ENCODE measurements at places on chromosomes 1 and 21.

DNA sequence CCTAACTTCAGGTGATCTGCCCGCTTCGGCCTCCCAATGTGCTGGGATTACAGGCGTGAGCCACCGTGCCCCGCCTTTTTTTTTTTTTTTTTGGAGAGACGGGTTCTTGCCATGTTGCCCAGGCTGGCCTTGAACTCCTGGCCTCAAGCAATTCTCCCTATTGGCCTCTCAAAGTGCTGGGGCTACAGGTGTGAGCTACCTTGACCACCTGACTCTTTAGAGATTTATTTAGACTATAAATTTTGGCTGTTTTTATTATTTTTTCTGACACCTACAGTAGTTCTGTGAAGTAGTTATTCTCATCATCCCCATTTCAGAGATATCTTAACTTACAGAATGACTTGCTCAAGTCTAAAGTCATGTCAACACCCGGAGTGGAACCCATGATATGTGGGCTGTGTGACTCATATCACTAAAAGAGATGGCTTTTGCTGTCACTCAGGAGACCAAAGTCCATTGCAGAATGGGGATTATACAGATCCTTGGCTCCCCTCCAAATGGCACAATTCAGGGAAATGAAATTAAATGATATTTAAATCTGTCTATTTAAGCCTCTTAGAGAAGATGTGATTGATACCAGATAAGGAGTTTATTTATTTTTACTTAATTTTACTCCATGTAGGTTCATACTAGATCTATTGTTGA lies 93.2 kb downstream of the CTH start:
- DNase-seq, result no peak

GRCh38 chr1:159763686-159764085 lies 17.1 kb upstream of the DUSP23 start:
- no peak for DNase-seq

GRCh38 chr1:30801771-30802198 lies 44.2 kb upstream of the LAPTM5 start:
- peak; percentile 83 for DNase-seq

GRCh38 chr1:212205843-212206242 lies 79.4 kb upstream of the PPP2R5A start:
- DNase-seq, result no peak

- no peak for DNase-seq
Measured at GRCh38 chr1:161986328-161986727, 37.3 kb downstream of the OLFML2B start.

- DNase-seq, result no peak
Measured at GRCh38 chr1:111281411-111281810, 9.2 kb upstream of the CHIA start.

DNA sequence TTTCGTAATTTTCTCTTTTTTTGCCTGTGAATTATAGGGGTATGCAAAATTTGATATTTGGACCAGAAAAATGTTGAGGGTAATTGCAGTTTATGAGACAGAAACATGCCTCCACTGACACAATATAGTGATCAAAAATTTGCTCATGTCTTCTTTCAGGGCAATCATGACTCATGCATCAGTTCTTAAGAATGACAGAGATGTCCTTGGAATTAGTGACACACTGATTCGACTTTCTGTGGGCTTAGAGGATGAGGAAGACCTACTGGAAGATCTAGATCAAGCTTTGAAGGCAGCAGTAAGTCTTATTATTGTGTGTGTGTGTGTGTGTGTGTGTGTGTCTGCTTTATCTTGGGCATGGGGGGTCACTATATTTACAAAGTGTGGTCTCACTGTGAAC lies 27.5 kb downstream of the CTH start:
- DNase-seq, result no peak

GRCh38 chr1:16375521-16376340 lies 8.7 kb downstream of the SZRD1 start:
- DNase-seq, result no peak

GRCh38 chr1:6593810-6594209 lies 8.9 kb downstream of the KLHL21 start:
- DNase-seq, result no peak

- DNase-seq, result no peak
Measured at GRCh38 chr1:220711056-220711809, 21.1 kb downstream of the C1orf115 start.

- no peak for DNase-seq
Measured at GRCh38 chr1:87140831-87141540, 187.7 kb upstream of the LMO4 start.

GRCh38 chr1:53572065-53572814 lies 113.0 kb downstream of the DMRTB1 start:
- DNase-seq, result no peak

DNA sequence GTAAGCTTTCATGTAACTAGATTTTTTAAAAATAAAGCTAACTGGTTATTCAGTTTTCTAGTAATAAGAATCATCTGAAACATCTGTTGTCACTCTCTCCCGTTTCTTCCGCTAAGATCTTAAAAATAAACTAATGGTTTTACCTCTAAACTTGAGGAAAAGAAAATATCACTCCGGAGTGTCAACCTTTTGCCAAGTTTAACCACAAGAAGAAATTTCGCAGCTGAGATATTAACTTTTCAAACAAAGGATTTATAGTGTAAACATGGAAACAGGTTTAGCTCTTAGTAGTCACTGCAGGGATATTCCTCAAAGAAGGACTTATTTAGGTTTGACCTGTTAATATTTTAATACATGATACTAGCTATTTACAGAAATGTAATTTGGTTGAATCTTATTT lies 954.9 kb downstream of the ADGRL2 start:
- DNase-seq, result no peak

DNA sequence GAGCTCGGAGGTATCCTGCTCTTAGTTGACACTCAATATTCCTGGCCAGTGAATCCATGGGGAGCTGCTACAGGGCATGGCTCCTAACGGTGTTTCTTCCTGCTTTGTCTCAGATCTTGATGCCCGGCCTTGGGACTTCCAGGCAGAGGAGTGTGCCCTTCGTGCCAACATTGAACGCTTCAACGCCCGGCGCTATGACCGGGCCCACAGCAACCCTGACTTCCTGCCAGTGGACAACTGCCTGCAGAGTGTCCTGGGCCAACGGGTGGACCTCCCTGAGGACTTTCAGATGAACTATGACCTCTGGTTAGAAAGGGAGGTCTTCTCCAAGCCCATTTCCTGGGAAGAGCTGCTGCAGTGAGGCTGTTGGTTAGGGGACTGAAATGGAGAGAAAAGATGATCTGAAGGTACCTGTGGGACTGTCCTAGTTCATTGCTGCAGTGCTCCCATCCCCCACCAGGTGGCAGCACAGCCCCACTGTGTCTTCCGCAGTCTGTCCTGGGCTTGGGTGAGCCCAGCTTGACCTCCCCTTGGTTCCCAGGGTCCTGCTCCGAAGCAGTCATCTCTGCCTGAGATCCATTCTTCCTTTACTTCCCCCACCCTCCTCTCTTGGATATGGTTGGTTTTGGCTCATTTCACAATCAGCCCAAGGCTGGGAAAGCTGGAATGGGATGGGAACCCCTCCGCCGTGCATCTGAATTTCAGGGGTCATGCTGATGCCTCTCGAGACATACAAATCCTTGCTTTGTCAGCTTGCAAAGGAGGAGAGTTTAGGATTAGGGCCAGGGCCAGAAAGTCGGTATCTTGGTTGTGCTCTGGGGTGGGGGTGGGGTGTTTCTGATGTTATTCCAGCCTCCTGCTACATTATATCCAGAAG lies 16.7 kb downstream of the ALX3 start:
- DNase-seq, result peak; percentile 63

DNA sequence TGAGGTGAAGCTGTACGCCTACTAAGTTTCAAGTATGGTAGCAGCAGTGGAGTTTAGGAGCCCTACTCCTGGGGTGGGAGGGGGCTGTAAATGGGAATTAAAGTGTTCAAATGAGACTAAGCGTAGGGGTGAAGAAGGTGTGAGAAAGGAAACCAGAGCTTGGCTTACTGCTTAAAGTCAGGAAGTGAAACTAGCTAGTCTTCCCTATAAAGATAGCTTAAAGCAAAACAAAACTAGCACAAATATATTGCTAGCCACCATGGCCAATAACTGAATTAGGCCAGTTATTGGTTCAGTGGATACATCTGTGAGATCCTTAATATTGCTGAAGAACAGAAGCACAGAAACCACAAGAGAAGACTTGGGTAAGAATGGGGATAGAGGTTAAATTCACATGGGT lies 492.2 kb upstream of the PKN2 start:
- DNase-seq, result no peak

GRCh38 chr1:68000191-68000590 lies 50.2 kb downstream of the DIRAS3 start:
- no peak for DNase-seq

DNA sequence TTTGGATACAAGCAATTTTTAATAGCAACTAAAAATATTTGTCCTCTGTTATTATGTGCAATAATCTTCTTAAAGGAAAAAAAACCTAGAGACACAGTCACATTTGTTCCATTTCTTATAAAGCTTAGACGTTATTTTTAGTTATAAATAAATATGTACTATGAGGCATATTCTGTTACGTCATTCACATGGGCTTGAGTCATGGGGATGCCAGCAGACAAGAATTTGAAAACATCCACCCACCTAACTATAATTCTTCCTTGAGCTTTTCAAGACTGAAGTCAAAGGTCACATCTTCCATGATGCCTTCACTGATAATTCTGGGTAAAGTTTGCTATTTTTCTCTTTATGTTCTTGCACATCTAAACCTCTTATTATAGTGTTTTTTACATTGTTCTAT lies 268.8 kb downstream of the KCTD3 start:
- DNase-seq, result no peak

DNA sequence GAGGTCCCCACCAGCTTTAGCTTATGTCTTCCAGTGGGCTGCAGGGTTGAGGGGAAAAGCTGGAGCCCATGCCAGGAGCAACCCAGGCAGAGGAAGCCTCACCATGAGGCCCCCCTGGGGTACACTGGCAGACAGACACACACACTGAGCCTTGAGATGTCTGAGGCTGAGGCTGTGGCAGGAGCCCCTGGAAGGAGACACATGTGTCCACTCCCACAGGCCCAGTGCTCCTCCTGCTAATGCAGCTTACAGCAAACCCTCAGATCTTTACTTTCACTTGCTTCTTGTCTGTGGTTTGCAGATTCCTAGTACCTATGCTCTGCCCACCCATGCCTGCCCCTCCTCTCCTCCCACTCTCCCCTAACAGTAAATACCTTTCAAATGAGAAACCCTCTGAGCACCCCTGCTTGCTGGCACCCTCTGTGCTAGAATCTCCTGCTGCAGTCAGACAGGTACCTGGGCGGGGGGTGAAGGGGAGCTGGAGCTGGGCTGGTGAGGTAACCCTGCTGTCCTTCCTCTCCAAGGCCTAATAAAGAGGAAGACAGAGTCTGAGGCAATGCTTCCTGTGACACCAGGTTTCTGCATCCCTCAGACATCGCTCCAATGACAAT lies 63.4 kb upstream of the NEK2 start:
- no peak for DNase-seq

DNA sequence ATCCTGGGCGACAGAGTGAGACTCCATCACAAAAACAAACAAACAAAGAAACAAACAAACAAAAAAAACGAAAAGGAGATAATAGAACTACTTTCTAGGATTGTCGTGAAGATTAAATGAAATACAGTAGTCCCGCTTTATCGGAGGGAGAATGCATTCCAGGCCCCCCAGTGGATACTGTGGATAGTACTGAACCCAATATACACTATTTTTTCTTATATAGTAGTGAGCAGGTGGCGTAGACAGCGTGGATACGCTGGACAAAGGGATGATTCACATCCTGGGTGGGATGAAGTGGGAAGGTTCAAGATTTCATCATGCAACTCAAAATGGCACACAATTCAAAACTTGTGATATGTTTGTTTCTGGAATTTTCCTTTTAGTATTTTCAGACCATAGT lies 8.0 kb downstream of the SLC35F3 start:
- no peak for DNase-seq

GRCh38 chr21:32135401-32136363 lies 143.2 kb downstream of the MIS18A start:
- DNase-seq, result no peak

- no peak for DNase-seq
Measured at GRCh38 chr1:168958562-168959289, 147.8 kb upstream of the ATP1B1 start.

DNA sequence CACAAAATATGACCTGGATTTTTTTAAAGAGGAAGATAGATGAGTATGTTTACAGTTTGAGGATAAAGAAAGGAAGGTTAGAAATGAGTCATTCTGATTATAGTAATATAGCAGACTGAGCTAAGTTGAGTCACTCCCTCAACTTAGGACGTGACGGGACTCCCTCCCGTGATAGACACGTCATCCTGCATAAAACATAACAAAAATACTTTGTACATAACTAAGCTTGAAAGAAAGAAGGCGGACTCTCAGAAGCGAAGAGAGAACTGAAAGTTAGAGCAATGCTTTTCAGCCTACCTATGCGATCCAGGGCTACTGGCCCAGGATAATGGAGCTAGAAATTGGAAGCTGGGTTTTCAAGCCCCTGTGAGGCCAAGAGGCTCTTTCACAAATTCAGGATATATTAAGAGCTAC lies 53.0 kb upstream of the DESI2 start:
- peak; percentile 25 for DNase-seq

DNA sequence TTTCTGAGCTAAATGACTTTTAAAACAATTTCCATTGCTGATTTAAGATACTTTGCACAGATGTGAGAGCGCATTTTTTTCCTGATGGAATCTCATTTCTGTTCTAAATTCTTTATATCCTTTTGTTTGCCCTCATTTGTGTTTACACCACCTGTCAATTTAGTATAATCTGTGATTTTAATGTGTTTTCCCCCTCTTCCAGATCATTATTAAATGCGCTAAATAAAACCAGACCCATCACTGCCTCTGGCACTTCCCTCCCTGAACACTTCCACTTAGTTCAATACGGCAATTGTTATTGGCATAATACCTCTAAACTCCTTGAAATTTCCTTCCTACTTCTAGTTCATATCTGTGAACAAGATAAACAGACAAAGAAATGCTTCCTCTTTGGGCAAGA lies 186.9 kb upstream of the ADGRL2 start:
- no peak for DNase-seq

DNA sequence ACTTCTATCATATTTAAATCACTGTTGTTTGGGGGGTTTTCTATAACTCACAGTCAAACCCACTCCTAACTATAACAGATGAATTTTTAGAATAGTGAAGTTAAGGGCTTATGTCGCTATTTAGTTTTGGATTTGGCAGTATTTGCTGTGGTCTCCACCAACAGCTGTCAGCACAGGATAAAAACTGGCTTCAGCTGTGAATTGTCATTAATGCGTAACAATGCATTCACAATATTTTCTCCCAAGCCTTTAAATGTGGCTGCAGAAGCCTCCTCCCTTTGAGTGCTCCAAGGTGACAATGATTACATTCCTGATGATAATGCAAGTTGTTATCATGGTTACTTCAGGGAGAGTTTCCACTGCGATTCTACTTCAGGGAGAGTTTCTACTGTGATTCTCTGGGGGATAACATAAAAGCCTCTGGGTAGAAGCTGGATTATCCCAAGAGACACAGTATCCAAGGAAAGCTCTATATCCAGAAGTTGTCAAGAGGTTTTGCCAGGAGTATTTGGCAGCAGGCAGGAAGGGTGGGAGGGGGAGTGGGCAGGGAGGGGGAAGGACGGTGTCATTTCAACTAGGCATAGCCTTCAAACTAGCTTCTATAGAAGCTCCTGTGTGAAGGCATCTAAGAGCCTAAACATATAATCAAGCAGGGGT lies 14.9 kb upstream of the SMIM12 start:
- DNase-seq, result no peak

GRCh38 chr1:248850124-248850523 lies 8.8 kb downstream of the ZNF692 start:
- no peak for DNase-seq

- DNase-seq, result no peak
Measured at GRCh38 chr1:243481101-243481500, 225.3 kb downstream of the SDCCAG8 start.
